ENCODE measurements at places on chromosomes 16 and 17.
A peak's percentile ranks its signal among the peaks of the same experiment; 100 is the strongest.

- no peak for DNase-seq
Observed at GRCh38 chr17:18009609-18010420, 29.2 kb downstream of the ATPAF2 start.

- DNase-seq = no peak
Observed at GRCh38 chr17:29697371-29697770, 74.7 kb upstream of the CORO6 start.

DNA sequence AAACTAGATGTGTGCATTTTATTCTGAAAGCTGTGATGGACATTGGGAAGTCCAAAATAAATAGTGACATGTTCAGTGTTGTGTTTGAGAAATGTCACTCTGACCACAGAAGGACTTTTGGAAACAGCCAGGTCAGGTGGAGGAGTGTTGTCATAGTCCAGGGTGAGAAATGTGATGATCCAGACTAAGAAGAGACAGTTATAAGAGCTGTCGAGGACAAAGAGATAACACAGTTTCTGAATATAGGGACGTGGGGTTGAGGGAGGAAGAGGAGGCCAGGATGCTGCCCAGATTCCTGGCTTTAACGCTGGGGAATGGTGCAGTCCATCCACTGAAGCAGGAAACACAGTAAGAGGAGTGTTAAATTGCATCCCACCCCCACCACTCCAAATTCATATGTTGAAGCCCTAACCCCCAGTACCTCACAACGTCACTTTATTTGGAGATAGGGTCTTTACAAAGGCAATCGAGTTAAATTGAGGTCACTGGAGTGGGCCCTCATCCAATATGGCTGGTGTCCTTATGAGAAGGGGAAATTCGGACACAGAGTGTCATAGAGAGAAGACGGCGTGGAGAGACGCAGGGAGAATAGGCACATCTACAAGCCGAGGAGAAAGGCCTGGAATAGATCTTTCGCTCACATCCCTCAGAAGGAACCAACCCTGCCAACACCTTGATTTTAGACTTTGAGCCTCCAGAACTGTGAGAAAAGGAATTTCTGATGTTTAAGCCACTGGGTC is 71.3 kb downstream of the VAT1L start:
- DNase-seq = no peak

DNA sequence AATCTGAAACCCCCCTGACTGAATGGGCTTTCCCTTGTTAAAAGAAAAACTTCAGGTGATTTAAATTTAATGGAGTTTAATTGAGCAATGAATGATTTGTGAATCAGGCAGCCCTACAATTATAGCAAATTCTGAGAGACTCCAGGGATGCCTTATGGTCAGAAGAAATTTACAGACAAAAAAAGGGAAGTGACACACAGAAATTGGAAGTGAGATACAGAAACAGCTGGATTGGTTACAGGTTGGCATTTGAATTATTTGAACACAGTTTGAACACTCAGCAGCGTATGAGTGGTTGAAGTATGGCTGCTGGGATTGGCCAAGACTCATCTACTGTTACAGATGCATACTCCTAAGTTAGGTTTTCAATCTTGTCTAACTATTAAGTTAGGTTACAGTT is 19.0 kb upstream of the CPHXL start:
- no peak for DNase-seq

GRCh38 chr16:80103463-80103862 is 437.3 kb upstream of the DYNLRB2 start:
- no peak for DNase-seq

DNA sequence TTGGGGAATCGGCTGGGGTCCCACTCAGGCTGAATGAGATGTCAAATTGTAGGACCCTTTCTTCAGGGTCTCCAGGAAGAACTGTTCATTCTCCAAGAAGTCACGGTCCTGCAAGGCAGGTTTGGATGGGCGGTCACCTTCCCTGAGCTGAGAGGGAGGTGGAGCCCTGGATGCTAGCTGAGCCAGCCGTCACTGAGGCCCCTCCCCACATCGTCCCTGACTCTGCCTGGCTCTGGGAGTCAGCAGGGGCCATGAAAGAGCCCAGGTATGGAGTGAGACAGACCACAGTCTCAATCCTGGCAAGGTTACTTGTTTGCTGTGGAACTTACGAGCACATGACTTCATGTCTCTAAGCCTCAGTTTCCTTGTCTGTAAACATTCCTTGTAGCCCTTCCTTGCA is 6.0 kb upstream of the MRPL38 start:
- no peak for DNase-seq

DNA sequence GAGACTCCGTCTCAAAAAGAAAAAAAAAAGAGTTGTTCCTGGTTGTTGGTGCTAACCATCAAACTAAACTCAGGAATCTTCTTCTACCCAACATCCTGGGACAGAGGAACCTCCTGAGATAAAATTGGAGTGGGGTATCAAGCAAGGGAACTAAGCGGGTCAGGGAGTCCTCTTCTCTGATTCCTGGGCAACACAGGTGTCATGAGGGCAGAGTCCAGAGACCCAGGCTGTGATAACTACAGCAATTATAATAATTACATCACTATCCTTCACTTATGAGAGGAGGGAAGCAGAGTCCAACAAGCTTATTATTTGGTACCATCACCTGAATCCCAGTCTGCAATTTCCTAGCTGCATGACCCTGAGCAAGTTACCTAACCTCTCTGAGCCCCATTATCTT is 8.1 kb downstream of the C17orf50 start:
- DNase-seq = no peak

- no peak for DNase-seq
Observed at GRCh38 chr16:49640581-49640980, 215.3 kb downstream of the ZNF423 start.

DNA sequence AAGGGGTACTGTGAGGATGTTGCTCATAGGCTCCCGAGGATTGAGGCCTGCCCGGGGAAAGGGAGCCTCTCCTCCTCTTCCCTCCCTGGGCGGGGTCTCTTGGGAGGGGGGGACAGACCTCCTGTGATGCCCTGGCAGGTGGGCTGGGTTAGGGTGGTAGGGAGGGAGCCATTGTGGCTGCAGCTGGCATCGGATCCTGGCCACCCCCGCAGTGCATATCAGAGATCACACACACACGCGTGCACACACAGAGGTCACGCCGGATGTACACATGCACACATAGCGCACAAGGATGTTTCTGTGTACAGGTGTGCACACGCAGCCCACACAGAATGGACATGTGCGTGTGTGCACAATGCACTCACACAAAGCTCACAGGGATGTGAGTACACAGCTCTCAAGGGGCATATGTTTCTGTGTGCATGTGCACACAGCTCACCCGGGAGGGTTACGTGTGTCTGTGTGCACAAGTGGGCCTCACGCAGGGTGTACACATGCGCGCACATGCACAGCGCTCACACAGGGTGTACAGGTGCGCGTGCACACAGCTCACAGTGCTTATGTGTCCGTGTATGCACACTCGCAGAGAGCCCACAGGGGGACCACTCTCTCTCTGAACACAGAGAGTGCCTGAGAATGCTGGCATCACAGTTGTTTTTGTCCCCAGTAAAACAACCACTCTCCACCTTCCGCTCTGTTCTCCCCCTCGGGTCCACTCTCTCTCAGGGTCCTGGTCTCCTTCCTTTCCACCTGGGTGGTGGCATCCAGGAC is 2.4 kb downstream of the GJD3 start:
- DNase-seq = no peak

DNA sequence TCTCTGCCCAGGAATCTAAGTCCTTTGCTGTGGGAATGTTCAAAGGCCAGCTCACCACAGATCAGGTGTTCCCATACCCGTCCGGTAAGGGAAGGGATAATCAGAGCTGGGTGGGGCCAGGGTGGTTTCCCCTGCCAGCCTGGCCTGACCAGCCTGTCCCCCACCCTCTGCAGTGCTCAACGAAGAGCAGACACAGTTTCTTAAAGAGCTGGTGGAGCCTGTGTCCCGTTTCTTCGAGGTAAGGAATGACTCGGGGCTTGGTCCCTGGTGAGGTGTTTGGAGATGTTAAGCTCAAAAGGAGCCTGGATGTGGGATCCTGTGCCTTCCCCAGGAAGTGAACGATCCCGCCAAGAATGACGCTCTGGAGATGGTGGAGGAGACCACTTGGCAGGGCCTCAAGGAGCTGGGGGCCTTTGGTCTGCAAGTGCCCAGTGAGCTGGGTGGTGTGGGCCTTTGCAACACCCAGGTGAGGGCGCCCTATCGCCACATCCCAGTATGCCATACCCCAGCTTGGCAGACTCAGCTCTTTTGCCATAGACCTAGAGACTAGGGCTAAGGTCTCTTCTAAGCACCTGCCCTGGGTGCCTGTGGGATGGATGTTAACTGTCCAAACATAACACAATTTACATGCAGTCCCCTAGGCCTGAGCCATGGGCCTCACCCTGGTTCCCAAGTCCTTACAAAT is 997 bp downstream of the ACADVL start:
- peak; percentile 69 for DNase-seq

DNA sequence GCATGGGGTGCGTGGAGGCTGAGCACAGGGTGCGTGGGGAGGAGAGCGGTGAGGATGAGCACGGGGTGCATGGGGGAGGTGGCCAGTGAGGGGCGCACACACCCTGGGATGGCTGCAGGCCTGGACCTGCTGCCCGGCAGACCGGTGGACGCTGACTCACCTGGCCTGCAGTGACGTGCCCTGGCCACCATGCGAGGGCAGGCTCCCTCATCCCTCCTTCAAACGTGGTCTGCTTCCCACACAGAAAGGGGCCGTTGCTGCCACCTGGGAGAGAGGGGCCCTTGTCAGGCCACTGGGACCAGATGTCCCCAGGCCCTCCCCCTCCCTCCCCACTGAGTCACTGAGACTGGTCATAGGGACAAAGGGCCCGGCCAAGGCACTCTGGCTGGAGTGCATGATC is 20.1 kb upstream of the APRT start:
- no peak for DNase-seq

GRCh38 chr17:5630434-5630833 is 46.1 kb upstream of the NLRP1 start:
- peak; percentile 90 for DNase-seq

DNA sequence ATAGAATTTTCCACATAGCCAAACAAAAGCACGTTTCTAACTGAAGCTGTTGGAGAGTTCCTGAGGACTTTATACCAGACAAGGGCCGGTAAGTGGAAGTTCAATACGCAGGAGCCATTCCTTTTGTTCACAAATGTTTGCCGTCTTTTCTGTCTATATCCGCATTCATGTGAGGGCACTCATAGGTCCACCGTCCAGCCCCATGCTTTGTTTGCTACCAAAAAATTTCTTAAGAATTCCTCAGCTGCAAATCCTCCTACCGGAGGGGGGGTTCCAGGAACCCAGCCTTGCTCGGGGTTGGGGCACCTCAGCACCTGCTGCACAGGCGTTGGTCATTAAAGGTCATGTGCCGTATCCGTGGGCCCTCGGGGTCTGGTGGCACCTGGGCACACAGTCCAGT is 276.8 kb downstream of the SEC14L1 start:
- DNase-seq = no peak

DNA sequence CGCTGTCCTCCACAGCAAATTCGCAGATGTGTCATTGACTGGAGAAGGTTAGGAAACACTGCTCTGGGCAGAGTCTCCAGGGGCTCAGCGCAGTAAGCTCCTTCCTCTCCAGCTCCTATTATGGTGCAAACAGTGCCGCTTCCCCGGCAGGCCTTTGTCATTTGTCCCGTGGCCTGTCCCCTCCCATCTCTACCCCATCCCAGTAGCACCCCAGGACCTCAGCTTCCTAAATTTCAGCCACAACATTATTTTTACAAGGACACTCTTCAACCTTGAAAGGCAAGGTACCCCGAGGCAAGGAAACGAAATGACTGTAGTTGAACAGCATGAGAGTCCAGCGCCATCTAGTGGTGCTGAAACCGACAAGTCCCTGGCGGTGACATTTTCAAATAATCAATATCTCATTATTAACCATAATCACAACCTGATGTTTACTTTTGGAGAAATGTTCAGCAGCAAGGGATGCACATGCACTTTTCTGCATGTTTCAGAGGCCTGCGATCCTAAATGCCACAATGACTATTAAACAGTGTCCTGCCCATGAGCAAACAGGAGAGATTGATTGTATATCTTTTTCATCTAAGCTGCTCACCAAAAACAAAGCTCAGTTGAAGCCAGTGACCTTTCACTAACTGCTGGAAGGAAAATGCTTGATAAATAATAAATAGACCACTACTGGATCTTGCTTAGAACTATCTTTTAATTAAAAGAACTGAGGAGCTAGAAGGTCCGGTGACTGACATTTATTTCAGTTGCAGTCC is 16.5 kb downstream of the MRPS23 start:
- peak; percentile 77 for DNase-seq

- no peak for DNase-seq
Observed at GRCh38 chr16:73059779-73060615, 12.1 kb upstream of the ZFHX3 start.

DNA sequence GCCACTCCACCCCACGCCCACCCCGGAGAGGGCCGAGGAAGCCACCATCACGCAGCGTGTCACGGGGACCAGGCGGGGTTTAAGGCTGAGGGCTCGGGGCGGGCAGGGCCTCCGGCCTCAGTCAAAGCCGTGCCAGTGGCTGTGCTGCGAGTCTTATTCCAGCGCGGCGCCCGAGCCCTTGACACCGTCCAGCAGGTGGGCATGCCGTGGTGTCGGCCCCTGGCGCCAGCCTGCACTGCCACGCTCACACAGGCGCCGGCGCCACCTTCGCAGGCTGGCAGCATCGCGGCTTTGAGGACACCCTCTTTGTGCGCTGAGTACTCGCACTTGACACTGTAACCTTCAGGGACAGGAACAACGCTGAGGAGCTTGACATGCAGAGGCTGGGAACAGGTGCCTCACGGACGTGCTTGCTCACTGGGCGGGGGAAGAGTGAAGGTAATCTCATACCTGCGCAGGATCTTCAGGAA is 34.0 kb upstream of the ZNF629 start:
- DNase-seq = no peak

- DNase-seq = no peak
Observed at GRCh38 chr17:45946841-45947256, 52.2 kb upstream of the STH start.

DNA sequence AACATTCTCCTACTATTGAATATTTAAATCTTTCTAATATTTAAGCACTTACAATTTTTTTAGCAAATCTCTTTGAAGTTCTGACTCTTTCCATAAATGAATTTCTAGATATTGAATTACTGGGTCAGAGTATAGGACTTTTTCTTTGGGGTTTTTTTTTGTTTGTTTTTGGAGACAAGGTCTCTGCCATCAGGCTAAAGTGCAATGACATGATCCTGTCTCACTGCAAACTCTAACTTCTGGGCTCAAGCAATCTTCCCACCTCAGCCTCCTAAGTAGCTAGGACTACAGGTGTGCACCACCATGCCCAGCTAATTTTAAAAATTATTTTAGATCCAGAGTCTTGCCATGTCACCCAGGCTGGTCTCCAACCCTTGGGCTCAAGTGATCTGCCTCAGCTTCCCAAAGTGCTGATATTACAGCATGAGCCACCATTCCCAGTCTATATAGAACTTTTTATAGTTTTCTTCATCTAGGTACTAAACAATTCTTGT is 24.9 kb downstream of the PIGL start:
- DNase-seq = no peak

- DNase-seq = no peak
Observed at GRCh38 chr16:68416057-68417046, 32.0 kb downstream of the SMPD3 start.
